ENCODE measurements at places on chromosomes 6 and 20.
A peak's percentile ranks its signal among the peaks of the same experiment; 100 is the strongest.

GRCh38 chr20:46001498-46001897, 7.2 kb upstream of the MMP9 start:
- no peak for DNase-seq

- DNase-seq: no peak
Measured at GRCh38 chr6:118408863-118409262, 139.2 kb upstream of the PLN start.

DNA sequence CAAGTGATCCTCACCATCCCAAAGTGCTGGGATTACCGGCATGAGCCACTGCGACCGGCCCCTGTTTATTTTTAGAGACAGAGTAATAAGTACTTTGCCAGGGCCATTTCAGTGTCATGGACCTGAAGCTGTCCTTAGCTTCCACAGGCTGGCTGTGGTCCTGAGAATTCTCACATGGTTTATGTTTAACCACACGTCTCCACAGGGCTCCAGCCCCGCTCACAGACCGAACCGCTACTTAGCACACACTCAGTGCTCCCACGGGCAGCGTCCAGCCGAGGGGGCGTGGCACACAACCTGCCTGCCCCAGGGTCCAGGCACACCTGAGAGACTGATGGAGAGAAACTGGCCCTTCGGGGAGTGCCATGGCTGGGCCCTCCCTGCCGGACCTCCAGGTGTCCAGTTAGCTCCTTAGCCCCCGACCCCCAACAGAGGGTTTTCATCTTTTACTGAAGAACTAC, 11.7 kb downstream of the ACSS1 start:
- no peak for DNase-seq

GRCh38 chr6:93047033-93047432, 372.3 kb downstream of the EPHA7 start:
- DNase-seq: no peak

- DNase-seq: no peak
Measured at GRCh38 chr20:10848810-10849370, 175.1 kb upstream of the JAG1 start.

GRCh38 chr20:53652859-53653517, 59.3 kb upstream of the ZNF217 start:
- no peak for DNase-seq

GRCh38 chr6:24796616-24797290, 2.0 kb downstream of the ARMH2 start:
- no peak for DNase-seq

- no peak for DNase-seq
Measured at GRCh38 chr6:56727097-56727850, 84.6 kb upstream of the DST start.

GRCh38 chr6:91098006-91098405, 511.1 kb upstream of the MAP3K7 start:
- no peak for DNase-seq

DNA sequence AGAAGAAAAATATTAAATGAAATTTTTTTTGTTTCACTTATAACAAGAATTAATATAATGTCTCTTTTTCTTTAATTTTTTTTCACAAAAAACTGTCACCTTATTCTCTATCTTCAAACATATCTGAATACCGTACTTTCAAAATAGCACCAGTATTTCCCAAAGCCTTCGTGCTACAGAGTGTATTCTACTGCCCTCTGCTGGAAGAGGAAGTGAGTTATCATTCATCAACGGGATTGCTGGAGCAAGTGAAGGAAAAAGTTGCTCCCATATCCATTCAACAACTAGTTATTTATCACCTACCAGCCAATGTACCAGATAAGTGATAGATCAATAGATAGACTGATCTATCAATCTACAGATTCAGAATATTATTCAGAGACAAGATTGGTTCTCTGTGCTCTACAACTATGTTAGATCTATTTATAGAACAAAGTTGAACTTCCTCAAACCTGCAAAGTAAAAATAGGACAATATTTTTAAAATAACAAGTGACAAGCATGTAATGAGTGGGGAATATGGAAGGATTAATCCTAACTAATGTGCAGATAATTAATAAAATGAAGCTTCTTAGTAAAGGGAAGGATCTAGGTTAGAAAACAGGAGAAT, 26.7 kb upstream of the TFAP2B start:
- DNase-seq: peak; percentile 20

- no peak for DNase-seq
Measured at GRCh38 chr6:355373-356208, 36.0 kb upstream of the IRF4 start.

DNA sequence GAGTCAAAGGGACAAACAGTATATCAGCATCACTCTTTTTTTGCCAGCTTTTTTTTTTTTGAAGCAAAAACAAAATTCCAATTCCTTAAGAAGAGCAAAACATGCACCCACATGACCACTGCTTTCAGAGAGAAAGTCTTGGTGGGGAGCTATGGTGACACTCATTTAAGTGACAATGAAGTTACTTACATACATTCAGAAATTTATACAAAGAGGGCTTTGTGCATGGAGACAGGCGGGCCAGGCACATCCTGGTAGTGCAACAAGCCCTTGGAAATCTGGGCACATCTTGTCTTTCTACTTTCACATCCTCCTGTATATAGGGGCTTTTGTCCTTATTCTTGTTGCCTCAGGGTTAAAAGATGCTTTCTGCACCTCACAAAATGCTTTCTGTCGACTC, 55.9 kb downstream of the IL22RA2 start:
- no peak for DNase-seq

DNA sequence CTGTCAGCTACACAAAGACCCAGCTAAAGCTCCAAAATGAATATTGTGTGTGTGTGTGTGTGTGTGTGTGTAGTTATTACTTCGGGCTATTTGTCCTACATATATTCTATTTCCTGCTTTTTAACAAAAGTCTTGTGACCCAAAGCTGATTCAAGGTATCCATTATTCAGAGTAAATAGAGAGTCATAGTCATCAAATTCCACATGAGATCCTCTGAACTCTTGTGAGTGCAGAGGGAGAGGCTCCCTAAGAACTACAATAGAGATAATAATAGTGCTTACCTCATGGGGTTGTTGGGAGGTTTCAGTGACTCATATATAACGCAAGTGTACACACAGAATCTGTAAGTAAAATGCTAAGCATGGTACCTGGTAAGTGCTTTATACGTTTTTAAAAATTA, 95.6 kb upstream of the SHLD1 start:
- no peak for DNase-seq

DNA sequence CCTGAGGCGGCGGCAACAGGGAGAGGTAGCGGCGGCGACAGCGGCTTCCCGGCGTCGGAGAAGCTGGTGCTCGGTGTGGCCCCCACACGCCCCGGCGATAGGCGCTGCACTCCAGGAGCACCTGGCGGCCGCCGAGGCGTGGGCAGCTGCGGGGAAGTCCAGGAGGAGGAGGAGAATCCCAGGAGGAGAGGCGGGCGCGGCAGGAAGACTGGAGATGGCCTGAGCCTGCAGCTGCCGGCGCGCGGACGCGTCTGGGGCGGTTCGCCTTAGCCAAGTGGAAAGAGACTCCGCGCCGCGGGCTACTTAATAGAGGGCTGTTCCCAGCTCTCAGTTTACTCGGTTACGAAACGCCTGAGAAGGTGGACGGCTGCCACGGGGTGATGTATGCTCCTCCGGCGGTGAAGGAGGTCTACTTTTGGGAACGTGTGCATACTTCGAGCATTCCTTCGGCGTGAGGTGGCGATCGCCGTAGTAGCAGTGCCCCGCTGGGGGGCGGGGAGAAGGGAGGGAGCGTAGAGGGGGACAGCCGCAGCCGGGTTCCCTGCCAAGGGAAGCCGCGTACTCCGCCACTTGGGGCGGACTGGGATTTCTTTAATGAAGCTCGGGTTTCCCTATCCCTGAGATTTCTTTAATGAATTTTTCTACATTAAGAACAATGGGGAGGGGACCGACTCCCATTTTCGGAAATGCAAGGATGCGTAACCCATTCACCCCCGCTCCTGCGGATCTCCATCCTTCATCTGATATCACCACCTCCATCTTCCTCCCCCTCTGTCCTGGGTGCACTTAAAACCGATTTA, at the start of gene COL12A1:
Gene COL12A1 (minus strand): TSS at position 278 of the 800 bp plus-strand sequence. CDS start 3,261 bp downstream, outside the sequence.
- DNase-seq: peak; percentile 16

DNA sequence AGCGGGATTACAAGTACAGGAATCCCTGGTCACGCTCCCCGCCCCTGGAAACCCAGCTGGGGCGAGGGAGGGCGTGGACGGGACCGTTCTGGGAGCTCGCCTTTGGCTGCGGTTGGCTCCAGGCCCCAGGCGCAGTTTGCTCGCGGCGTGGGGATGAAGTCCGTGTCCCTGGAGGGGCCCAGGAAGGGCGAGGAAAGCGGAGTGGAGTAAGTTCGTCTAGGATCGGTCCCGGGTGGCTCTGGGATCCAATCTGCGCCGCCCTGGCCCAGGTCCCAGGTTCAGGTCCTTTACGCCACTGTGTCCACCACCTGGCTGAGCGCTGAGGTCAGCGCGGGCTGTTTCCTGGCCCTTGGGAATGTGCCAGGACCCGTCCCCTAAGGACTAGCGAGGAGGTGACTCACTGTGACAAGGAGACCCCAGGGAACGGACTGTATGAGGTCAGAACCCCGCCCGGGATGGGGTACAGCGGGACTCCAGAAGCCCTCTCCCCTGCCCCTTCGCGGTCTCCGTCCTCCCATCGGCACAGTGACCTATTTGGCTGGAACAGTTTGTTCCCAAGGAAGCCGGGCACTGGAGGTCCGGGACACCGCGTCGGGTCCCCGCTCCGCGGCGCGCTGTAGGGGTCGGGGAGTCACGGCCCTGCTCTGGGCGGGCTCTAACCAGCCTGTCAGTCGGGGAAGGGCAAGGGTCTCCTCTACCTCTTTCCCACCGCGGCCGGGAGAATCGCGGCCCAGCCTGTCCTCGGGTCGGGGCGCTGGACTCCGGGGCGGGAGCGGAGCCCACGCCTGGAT, 724 bp downstream of the CDKN1A start:
- peak; percentile 4 for DNase-seq

GRCh38 chr6:73738367-73739028, 42.5 kb downstream of the CD109 start:
- DNase-seq: no peak

- peak; percentile 84 for DNase-seq
Measured at GRCh38 chr6:29964887-29965562, 22.7 kb downstream of the HLA-A start.

DNA sequence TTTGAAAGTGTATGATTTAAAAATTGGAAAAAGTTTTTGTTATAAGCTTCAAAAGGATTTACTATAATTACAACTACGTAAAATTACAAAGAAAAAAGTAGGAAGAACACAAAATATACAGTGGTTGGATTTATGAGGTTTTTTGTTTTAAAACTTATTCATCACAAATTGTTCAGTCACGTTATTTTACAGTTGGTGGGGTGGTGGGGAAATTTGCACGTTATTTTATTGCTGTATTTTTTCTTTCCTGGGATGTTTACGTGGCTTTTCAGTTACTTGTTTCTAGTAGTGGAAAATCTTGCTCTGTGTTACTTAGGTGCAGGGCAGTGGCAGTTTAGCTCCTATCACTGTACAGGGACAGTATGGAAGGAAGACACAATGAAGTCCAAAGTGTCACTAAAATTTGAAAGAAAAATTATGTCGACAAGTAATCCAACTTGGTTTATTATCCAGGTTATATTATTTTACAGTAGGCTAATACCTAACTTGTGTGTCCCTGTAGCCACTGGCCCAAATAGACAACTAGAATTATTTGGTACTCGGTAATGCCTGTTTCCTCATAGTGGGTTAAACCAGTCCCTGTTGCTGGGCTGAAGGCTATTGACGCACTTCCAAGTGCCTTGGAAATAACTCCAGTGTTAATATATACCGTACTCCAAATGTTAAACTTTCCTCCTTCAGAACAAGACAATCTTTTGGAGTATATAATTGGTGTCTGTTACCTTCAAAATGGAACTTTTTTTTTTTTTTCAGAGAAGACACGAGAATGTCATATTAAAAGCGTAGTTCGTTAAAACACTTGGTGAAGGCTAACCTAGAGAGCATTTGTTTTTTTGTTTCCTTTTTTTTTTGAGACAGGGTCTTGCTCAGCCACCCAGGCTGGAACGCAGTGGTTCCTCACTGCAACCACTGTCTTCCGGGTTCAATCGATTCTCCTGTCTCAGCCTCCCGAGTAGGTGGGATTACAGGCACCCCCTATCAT, 4.6 kb downstream of the JARID2 start:
- DNase-seq: no peak

- no peak for DNase-seq
Measured at GRCh38 chr6:35176301-35177024, 35.3 kb upstream of the TCP11 start.

- DNase-seq: peak; percentile 42
Measured at GRCh38 chr20:47196091-47197081, 160.1 kb downstream of the ZMYND8 start.

- peak; percentile 42 for DNase-seq
Measured at GRCh38 chr6:154683756-154684523, 49.3 kb upstream of the SCAF8 start.

- DNase-seq: peak; percentile 30
Measured at GRCh38 chr6:42960243-42961019, at the start of gene GNMT. Gene GNMT (plus strand): TSS chr6:42960754. CDS start chr6:42960768, 14 bp downstream.

- no peak for DNase-seq
Measured at GRCh38 chr20:2814587-2815051, at the start of gene C20orf141. Gene C20orf141 (plus strand): TSS chr20:2814987. CDS start chr20:2815185, 198 bp downstream.

DNA sequence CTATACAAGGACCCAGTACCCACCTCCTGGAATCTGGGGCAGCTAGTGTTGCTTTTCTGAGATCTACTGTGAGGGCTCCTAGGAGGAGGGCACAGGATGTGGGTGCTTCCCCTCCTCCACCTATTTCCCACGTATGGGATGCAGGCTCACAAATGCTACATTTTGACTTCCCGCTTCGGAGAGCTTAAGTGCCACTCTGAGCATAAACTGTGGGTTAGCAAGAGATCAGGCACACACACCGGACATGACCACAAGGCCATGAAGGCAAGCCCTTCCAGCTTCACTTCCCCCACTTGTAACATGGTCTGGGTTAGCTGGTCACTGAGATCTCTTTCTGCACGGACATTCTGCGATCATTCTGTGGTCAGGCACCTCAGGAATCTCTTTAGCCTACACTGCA, 15.7 kb upstream of the TGM3 start:
- no peak for DNase-seq

DNA sequence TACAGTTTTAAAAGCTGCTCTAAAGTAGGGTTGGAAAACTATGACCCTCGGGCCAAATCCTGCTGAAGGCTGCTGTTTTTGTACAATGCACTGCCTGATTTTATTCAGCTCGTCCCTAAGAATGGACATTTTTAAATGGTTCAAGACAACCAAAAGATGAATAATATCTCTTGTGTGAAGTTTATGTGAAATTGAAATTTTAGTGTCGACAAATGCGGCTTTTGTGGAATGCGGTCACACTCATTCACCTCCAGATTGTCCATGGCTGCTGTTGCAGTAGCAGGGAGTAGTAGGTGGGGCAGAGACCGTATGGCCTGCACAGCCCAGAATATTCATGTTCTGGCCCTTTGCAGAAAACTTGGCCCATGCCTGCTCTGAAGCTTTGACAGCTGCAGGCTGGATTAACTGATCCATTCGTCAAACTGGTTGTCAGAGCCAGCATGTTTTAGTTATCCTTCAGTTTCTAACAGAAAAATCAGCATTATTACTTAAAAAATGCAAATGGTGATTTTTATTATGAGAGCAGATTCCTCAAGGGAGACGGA, 91.6 kb downstream of the PSMG4 start:
- no peak for DNase-seq

DNA sequence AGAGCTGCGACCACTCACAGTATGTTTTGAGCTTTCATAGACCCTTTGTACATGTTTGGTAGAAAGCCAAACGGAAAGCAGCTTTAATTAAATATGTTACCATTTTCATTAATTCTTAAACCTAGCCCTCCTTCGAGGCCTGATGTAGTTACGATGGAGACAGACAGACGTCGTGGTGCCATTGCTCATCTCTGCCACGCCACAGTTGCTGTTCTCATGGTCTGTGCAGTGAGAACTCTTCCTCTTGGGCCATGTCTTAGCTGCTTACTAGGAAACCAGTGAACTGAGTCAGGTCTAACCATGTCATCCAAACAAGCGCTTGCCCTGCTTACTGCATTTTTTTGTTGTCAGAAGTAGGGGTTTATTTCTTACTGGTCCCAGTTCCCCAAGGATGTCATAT, 62.8 kb downstream of the SNX9 start:
- no peak for DNase-seq
